DMS79 (cell line): ENCODE measurements at places on chromosomes 2 and 18.

- no peak for DNase-seq
Observed at GRCh38 chr18:32048507-32049091, 30.0 kb downstream of the RNF125 start.

DNA sequence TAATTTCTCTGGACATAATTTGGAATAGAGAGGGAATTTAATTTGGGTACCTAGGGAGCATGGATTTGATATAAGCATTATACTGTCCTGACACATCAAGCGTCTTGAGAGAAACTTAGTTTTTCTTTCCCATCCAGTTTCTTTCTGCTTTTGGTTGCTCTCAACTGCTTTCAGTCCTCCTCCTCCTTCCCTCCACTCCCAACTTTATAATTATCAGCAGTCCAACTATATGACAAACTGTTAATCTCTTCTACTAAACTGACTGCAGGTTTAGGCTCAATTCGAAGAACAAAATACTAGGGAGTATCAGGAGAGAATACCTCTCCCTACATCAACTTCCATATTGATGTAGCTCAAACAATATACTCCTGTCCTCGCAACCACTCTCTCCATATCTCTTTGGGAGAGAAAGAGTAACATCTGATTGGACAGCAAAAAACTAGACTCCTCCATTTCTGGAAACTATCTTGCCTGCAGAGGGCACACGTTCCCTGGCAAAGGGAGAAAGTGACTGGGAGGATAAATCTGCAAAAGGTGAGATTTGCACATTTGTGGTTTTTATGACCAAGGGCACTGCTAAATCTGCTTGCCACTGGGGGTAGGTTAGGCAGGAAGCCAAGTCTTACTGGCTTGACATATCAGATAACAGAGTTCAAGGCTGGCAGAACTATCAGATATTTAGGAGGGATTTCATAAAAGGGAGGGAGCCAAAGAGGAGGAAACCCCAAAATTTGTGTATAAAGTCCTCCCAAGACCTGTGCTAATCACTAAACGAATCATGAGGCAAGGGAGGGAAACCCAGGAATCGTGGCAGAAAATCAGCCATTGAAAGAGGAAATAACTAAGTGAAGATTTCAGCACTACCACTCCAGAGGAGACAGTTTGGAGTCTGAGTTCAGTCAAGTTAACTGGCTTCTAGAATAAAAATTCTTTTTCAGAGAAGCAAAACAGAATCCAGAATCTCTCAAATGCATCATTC lies 40.0 kb downstream of the ICA1L start:
- DNase-seq, result no peak

DNA sequence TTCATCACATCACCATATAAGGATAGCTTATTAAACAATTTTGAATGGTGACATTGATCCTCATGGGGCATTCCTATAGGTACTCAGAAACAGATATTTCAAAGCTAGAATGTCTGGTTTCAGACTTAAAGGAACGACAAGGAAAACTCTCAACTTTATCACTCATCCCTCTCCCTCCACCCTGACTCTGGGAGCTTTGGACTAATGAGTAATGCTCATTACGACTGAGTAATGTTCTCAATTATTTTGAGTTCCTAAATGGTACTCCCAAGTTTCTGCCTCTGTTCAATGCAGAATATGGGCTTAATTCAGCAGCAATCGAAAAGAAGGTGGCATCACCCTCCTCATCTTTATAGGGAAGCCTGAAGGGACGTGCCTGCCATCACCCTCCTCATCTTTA lies 43.4 kb downstream of the RFX8 start:
- DNase-seq, result no peak

GRCh38 chr18:11666176-11666575 lies 22.9 kb upstream of the GNAL start:
- DNase-seq, result no peak
